ENCODE measurements at places on chromosomes 7 and 10.

- no peak for DNase-seq
These were observed 58.8 kb downstream of the TSPAN12 start for GRCh38 chr7:120799147-120799546.

DNA sequence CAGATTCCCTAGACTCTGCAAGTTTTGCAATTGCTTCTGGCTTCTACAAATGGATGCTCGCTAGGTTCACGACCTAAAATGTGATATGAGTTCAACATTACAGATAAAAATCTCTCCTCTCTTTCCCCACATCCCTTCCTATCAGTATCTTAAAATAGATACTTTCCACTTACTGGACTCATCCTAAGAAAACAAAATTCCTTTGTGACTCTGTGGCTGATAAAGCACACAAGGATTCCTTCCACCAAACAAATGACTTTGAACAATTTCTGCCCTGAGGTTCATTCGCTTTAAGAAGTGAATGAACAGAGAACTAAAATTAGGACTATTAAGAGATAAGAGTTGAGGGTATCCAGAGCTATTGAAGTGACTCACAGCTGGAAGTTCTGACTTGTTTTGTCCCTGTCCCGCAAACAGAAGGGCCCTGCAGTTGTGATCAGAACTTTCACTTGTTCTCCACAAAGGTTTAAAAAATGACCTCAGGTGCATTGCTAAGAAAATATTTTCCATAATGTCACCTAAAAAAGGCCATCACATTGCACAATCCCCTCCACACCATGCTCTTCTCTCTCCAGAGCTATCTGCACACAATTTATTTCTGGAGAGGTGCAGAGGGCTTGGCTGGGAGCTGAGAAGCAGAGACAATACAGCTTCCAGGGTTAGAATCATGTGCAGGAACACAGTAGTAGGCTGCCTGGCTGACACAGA is 96.1 kb downstream of the PIP4K2A start:
- DNase-seq: no peak

GRCh38 chr10:20835335-20835734 is 61.8 kb downstream of the NEBL start:
- DNase-seq: no peak

- DNase-seq: no peak
These were observed 2.1 kb downstream of the KIF5B start for GRCh38 chr10:32054094-32054493.

- DNase-seq: no peak
These were observed 71.6 kb downstream of the TLL2 start for GRCh38 chr10:96441987-96442643.

DNA sequence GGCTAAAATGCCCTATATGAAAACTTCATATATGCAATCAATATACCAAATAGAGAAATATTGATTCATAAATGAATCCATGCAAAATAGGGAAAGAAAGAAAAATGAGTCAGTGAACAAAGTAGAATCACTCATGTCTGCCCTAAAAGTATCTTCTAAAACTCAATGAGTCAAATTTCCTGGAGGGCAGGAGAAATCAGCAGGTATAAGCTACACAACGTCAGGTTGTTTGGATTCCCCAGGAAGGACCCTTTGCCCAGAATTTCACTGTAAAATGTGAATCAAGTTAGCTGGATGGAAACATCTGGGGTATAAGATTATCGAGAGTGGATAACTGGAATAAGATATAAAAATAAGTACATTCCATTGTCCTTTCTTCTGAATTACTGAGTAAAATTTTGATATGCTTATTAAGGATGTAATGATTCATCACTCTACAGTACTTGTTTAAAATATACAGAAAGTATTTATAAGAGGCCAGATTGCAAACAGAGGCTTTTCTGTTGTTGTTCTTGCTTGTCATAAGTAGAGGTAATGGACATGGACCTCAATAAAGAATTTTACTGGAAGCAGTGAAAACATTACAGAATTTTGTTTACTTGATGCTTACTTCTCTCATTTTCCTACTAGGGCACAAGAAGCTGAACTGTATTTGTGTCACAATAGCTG is 99.0 kb downstream of the AGMO start:
- no peak for DNase-seq

DNA sequence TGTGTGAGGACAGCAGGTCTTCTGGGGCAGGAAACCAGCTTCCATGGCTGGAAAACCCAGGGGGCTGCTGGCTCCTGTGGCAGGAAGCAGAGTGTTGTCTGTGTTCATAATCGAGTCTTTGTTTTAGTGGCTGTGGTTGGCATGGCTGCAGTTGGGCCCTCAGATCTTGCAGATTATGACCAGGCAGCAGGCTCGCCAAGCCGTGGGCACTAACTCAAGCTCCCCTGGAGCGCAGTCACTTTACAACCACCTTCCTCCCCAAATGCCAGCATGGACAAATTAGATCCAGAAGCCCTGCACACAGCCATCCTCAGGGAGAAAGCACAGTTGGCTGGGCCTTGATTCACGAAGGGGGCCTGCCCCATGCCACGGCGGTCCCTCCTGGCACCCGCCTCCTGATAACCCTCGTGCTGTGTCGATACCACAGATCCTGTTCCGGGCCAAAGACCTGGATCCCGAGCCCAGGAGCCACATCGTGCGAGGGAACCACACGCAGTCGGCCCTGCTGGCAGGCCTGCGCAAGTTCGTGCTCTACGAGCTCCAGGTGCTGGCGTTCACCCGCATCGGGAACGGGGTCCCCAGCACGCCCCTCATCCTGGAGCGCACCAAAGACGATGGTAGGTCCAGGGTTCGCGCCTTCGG is 552.5 kb upstream of the FOXK1 start:
- DNase-seq: peak; percentile 57

DNA sequence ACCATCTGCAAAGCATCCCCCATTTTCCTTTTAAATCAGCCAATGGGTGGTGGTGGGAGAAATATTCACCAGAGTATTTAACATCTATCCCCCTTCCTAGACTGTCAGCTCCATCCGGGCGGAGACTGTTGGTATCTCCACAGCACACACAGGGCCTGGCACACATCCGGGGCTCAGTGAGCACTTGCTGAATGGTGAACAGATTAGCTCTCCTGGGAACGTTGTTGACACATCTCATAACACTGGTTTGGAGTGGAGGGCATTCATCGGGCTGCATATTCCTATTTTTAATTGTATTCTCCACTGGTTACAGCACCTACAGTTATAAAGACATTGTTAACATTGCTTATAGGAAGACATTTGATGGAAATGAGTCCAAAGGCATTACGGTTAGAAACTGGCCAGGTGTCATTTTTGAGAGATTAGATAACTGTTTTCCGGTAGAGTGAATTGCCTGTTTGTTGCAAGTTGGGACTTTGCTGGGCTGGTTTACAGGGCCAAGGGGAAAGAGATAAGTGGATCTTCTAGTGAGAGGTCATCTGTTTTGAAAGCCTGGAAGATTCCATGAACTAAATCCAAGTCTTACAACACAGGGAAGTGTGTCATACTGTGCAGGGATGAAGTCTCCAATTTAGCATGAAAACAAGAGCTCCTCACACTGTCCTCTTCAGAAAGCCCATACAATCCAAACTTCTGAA is 101.8 kb downstream of the EGFR start:
- no peak for DNase-seq

DNA sequence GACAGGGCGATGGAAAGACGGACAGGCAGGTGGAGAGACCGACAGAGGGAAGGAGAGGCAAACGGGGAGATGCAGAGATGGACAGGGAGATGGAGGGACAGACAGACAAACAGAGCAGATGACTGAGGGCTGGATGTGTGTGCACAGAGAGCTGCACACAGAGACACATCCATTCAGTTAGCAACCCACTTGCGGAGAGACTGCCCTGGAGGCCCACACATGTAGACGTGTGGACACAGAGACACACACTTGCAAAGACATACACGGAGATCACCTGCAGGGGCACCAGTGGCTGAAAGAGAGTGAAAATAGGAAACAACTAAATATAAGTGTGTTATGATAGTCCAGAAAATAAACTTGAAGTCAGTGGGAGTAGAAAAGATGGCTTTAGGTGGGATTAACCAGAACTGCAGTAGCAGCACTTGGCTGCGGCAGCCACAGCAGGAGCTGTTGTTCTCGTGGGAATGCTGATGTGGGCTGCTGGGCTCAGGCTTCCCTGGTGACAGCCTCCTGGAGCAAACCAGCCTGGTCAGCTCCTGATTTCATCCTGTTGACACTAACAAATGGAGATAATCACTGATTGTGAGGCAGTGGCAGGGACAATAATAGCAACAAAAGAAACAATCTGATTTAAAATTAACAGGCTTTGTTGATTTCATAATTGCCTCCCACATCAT is 134.1 kb downstream of the CCNY start:
- DNase-seq: no peak

Data from activated effector memory CD4-positive, alpha-beta T cell treated with anti-CD3 and anti-CD28 coated beads, Interleukin-2, amount 50 U/mL, for 16 hours (primary cell).